ENCODE measurements at places on chromosomes 6 and 20. TPM values are rescaled to one million over a fixed set of nuclear protein-coding genes. Genes with fewer than 3 reads are reported as not detected.

The USP49 gene
- 2.0 TPM for total RNA-seq

GRCh38 chr6:44004625-44005506 lies 122.4 kb downstream of the MRPL14 start:
- DNase-seq = no peak

- no peak for DNase-seq
These were observed 201.2 kb downstream of the FOXA2 start for GRCh38 chr20:22383156-22383555.

GRCh38 chr6:45031601-45032000 lies 296.5 kb upstream of the RUNX2 start:
- DNase-seq = no peak

DNA sequence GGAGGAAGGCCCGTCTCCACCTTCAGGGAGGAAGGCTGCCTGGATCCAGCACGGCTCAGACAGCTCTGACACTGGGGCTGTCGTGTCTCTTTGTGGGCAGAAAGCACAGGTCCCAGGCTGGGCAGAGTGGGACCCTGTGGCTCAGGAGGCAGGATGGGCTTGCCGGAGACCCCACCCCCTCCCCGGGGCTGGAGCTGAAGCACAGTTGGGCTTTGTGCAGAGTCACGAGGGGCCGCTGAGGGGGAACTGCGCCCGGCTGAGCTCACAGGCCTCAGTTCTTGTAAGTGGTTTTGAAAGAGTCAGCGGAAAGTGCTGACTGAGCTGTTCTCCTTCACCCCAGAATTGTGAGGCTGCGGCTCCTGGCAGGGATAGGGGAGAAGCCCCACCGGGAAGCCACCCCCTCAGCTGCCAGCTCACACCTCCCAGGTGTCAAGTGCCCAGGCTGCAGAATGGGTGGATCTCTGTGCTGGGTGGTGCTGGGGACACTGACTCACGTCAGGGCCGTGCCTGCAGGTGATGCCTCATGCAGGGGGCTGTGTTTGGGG lies 145.5 kb upstream of the RNF24 start:
- DNase-seq = no peak

GRCh38 chr6:8275667-8276066 lies 159.7 kb downstream of the SLC35B3 start:
- DNase-seq = no peak
